Effector memory CD4-positive, alpha-beta T cell (primary cell): ENCODE measurements at places on chromosomes 7 and 10.

GRCh38 chr10:19891429-19891828, 75.2 kb downstream of the PLXDC2 start:
- DNase-seq = no peak

- no peak for DNase-seq
Measured at GRCh38 chr10:18164093-18164492, 23.9 kb downstream of the CACNB2 start.

- no peak for DNase-seq
Measured at GRCh38 chr10:29389935-29390334, 101.1 kb downstream of the LYZL1 start.

DNA sequence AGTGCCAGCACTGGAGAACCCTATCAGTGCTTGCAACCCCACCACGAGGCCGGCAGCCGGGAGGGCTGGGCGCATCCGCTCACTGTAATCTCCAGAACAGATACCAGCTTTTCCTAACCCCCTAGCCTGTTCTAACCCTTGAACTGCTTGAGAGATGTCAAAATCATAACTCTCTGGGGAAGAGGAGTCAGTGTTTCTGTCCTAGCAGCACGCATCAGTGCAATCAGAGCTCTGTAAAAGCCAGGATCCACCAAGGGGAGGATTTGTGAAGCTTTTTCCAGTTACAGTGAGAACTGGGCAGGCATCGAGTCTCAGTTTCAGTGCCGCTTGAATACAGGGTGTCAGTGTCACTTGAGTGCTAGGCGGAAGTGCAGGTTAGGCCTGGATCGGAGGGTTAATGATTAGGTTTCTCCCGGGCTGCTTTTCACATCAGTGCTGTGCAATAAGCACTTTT, 104.5 kb upstream of the INSYN2A start:
- no peak for DNase-seq

DNA sequence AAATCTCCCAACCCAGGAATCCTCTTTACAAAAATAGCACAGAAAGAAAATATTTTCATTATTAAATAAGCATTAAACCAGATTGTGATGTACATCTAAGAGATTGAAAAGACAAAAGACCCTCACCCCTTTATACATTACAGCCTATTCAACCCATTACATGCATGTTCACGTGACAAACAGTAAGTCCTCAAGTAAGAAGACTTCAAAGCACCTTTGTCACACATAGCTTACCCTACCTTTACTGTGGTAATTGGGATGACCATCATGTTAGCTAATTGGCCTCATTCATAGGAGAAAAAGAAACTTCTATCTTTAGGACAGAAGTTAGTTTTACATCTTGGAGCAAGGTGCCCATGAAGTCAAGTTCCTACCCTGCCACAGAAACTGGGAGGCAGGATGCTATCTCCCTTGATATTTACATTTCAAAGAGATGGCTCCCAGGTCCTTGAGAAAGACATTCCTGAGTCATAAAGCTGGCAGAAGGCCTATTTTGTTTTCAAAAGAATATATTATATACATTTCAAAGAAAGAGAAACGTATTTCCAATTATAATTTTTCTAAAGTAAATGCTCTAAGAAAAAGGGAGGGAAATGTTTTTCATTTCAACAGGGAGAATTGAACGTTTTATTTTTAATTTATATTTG, 48.1 kb downstream of the GNAI1 start:
- no peak for DNase-seq

GRCh38 chr7:21572331-21573313, 29.8 kb downstream of the DNAH11 start:
- no peak for DNase-seq

DNA sequence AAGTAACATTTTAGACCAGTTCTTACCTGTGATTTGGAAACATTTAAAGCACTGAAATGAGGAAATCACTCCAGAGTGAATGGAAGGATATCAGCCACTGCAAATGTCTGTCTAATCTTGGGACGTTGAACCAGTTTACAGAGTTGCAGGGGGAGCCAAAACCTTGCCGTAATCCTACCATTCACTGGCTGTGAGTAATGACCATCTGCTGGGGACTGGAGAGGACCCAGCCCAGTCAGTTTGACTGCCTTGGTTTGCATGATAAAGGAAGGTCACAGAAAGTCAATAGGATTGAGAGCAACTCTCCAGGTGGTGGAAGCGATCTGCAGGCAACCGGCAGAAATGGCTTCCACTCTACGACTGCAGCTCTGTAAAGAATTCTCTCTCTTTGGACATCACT, 167.2 kb downstream of the AKR1D1 start:
- no peak for DNase-seq

DNA sequence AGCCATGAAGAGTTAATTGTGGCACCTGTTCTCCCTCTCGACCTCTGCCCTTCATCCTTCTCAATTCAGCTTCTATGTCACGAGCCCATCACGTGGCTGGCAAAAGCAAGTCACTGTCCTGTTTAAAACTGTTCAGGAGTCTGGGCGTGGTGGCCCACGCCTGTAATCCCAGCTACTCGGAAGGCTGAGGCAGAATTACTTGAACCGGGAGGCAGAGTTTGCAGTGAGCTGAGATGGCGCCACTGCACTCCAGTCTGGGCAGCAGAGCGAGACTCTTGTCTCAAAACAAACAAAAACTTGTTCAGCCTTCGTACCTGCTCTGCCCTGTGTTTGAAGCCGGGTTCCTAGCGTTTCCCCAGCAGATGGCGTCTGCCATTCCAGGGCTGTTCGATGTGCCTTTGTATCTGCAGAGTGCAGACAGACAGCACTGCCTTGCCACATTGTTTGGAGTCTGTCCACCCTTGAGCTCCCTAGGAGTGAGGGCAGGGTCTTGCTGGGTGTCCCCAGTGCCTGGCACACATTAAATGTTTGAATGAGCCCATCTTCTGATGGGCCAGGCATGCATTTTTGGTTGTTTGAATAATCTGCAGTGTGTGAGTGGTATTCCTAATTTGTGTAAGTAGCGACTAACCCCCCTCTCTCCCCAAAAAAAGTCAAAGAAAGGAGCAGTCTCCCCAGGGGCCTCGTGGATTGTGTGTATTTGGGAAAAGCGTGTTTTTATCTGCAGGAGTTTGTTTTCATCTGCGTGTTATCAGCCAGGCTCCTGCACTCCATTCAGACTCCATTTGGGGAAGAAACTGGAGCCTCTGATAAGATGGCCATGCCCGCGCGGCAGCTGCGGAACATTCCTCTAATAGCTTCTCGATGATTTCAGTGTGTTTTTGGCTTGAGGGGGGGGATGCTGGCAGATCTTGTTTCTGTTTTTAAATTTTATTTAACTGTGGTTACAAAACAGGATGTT, 61.2 kb downstream of the DNAJB6 start:
- no peak for DNase-seq

- no peak for DNase-seq
Measured at GRCh38 chr7:137882261-137882668, 35.5 kb upstream of the DGKI start.

DNA sequence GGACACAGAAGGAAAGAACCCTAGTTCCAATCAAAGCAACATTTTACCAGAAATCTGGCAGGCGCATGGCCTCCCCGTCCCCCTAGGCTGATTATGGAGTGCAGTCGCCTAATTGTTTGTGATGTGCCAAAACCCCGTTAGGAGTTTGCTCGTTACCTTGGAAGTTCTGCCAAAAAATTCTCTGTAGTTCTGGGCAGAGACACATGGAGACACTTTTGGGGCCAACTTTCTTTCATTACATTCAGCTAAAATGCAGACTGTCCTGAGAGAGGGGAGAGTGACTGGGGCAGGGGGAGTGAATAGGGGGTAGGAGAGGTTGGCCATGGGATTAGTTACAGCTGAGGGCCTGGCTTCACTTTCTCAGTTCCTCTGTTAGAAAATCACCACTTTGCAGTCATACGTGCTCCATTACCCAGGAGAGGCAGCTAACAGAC, 158.0 kb upstream of the NPVF start:
- no peak for DNase-seq

GRCh38 chr10:60349426-60349825, 40.2 kb downstream of the ANK3 start:
- DNase-seq = no peak

GRCh38 chr7:11557627-11558026, 274.4 kb downstream of the THSD7A start:
- DNase-seq = no peak

DNA sequence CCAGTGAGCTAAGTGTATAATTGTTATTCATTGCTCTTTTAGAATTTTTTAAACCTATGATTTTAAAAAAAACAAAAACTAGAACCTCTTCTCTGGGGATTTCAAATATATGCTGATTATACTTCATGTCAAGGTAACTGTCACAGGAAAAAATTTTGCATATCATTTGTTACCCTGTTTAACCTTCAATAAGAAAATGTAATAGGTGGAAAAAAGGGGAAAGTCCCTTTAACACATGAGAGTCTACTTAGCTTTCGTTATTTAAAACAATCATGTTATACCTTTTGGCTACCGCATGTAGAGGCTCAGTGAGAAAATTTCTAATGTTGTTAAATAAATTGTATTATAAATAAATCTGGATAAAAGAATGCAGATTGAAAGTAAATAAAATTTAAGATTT, 190.1 kb upstream of the AKR1E2 start:
- DNase-seq = no peak

DNA sequence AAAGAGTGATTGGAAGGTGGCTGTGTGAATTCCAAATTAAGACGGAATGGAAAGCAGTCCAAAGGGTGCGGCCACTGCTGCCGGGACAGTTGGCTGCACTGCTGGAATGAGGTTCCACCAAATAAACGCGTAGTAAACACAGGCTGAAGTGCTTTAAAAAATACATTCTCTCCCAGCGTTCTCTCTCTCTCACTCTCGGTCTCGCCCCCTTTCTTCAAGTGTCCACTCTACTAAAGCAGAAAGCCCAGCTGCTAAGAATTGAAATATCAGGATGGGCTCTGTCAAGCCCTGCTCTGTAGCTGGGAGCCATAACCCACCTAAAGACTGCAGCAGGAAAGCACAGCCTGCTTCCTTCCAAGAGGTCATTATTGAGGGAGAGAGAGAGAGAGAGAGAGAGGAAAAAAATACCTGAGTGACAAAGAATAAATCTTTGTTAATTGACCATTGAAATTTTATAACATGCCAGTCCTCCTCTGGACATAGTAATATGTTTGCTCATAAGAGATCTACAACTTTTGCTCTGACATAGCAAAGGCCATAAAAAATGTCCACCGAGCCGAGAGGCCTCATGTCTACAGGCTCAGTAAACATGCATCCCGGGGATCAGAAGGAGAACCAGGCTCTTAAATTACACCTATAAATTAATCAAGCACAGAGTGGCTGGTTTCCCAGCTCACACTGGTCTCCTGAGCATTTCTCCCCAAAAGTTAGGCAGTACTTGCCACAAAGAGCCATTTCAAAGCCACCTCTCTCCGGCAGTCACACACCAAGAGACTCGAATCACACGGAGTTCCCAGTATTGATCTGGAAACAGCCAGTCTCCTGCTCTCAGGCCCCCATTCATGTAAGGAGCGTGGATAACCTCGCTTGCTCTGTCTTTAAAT, 72.8 kb downstream of the FGFR2 start:
- DNase-seq = no peak

- DNase-seq = no peak
Measured at GRCh38 chr7:142813226-142813625, 41.6 kb upstream of the EPHB6 start.

DNA sequence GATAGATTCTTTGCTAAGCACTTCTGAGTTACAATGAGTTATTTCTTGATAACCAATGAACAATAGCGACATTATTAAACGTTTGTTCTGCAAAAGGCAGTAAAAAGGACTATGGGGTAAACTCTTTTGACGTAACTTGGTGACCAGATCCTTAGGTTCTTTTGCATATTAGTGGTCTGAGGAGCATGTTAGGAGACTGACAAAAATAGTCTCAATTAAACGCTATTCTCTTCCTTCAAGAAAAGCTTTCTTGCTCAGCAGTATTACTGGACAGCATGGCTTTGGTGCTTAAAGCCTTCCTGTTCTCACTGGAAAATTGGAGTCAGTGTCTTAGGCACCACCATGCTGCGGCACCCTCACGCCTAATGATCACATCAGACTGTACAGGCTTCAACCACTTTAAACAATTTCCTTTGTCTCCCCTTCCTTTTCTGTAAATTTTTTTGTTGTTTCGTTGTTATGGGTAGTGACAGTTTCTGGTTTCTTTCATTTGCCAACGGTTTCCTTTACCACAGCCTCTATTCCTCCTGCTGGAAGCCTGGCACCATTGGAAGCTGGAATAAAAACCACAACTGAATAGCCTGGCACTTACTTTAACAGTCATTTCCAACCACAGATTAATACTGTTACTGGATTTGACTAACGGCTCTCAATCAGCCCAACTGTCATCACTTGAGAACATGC, 49.2 kb upstream of the FAM133B start:
- DNase-seq = no peak

- no peak for DNase-seq
Measured at GRCh38 chr7:132573251-132573955, 2.9 kb downstream of the PLXNA4 start.

- no peak for DNase-seq
Measured at GRCh38 chr7:20388084-20388483, 57.4 kb downstream of the ITGB8 start.

DNA sequence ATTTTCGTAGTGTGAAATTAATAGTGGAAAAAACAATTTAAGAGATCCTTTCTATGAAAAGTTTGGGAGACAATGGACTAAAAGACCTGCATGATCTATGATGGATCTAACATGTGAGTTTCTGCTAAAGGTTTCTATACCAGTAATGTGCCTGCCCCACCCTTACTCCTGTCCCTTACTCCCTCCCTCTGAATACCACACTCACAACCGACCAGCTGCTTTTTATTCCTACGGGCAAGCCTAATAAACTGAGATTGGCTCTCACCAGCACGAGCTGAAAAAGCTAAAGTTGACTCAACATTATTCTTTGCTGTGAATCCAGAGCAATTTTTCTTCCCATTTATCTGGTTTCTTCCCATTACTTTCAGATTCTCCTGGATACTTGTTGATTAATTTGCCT, 17.8 kb upstream of the REEP3 start:
- DNase-seq = no peak

GRCh38 chr7:118863966-118864365, 639.5 kb downstream of the ANKRD7 start:
- DNase-seq = no peak

DNA sequence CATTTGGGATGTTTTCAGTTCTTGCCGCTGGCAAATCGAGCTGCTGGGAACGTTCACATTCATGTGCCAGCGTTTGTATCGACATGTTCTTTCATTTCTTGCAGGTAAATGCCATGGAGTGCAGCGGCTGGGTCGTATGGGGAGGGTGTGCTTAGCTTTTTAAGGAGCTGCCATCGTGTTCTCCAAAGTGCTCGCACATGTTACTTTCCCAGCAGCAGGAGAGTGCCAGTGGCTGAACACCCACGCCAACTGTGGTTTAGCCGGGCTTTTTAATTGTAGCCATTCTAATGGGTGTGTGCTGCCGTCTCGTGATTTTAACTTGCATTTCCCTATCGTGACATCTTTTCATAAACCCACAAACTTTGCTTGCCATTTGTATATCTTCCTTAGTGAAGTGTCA, 11.6 kb upstream of the BNIP3 start:
- DNase-seq = no peak

GRCh38 chr7:46281071-46281470, 360.0 kb upstream of the IGFBP3 start:
- DNase-seq = no peak

- DNase-seq = no peak
Measured at GRCh38 chr7:127935847-127936376, 95.3 kb downstream of the LRRC4 start.
